Stimulated activated CD4-positive, alpha-beta T cell treated with anti-CD3 and anti-CD28 coated beads, Interleukin-15, amount 100 ng/mL, for 24 hours (primary cell): ENCODE measurements at places on chromosomes 12 and 14.

DNA sequence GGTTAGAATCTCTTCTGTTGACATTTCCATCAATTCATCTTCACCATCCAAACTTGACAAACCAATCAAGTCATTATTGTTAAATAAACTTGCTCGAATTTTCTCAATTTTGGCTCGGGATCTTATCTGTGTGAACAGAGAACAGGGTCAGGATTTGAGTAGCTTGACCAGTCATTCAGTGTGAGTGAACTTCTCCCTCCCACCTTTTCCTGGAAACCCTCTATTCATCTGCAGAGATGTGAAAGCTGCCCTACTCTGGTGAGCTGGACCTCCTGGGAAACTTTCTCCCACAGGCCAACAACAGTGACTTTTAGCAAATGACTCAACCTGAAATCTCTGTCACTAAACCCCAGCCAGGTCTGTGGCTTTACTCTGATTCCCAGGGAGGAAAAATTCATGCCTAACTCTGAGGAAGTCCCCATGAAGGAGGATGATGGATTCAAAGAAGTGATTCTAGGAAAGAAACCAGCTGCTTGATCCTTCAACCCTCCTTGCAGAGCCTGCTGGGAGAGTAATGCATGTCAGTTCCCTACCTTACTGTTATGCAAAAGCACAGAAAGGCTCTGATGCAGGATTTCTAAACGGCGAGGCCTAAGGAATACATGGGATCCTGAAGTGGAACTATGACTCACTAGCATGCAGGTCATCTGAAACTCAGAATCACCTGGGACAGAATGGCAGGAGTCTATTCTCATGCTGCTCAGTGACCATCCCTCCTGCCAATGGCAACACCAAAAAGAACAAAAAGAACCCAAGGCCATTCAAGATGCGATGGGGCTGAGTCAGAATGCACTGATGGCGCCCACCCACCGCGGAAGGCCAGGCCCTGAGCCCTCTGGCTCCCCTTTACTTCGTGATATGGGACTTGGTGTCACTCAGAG is 58.0 kb downstream of the TRAFD1 start:
- DNase-seq, result peak; percentile 44

DNA sequence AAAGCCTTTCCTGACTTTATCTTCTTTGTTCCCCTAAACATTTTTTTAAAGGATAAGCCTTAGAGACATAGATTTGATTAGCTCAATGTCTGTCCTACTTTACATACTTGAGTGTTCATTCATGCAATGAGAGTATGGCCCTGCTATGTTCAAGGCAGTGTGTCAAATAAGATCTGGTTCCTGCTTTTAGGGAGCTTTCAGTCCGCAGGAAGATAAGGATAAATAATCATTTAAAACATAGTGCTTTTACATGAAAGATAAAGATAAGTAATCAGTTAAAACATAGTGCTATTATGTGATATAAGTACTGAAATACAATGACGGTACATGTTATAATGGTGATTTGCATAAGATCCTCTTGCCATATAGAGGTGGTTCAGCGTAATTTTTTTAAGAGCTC is 378.3 kb upstream of the PRICKLE1 start:
- no peak for DNase-seq

DNA sequence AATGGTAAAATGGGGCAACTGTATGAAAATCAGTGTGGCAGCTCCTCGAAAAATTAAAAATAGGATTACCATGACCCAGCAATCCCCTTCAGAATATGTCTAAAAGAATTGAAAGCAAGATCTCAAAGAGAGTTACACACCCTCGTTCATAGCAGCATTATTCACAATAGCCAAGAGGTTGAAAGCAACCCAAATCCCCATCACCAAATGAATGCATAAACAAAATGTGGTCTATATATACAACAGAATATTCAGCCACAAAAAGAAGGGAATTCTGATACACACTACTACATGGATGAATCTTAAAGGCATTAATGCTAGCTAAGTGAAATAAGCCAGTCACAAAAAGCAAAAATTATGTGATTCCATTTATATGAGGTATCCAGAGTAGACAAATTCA is 27.2 kb downstream of the RAD52 start:
- no peak for DNase-seq

DNA sequence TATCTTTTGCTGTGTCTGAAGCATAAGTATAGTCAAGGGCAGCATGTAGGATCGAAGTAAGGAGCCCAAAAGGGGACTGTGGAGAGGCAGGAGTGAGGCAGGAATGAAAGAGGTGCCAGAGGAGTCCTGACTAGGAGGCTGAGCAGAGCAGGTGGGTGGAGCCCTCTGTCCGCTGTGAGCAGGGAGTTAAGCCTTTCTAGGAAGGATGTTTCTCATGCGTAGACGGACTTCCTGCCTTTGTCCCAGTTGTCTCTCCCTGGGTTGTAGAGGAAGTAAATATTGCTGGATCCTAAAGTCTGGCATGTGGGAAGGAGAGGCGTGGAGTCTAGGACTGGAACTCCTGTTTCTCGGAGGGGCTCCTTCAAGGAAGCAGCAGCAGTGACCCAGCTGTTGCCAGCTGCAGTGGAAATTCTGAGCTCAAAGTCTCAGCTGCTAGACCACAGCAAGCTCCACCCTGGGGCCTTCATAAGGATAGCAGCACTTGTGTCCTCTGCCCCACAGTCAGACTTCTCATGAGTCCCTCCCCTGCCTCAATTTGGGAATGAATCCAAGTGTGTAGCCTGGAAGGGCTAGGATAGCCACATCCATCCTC is 44.0 kb downstream of the RBMS2 start:
- peak; percentile 49 for DNase-seq

DNA sequence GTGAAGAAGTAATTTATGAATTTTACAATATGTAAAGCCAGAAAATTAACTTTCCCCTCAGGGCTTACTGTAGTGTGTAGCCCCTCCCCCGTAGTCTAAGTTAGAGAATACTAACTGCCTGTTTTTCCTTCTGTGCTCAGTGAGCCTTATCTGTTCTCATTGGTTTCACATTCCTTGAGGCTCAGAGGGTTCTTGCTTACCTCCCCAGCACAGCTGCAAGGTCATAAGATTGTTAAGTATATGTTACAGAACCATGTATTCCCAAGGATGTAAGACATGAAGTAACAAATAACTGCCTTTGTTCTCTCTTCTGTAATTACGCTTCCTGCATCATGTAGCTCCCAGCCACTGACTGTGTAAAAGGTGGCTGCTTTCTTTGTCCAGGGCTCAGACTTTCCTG is 1351.1 kb downstream of the TMEM121 start:
- DNase-seq, result no peak

GRCh38 chr12:41473441-41473840 is 285.3 kb downstream of the PDZRN4 start:
- DNase-seq, result no peak

DNA sequence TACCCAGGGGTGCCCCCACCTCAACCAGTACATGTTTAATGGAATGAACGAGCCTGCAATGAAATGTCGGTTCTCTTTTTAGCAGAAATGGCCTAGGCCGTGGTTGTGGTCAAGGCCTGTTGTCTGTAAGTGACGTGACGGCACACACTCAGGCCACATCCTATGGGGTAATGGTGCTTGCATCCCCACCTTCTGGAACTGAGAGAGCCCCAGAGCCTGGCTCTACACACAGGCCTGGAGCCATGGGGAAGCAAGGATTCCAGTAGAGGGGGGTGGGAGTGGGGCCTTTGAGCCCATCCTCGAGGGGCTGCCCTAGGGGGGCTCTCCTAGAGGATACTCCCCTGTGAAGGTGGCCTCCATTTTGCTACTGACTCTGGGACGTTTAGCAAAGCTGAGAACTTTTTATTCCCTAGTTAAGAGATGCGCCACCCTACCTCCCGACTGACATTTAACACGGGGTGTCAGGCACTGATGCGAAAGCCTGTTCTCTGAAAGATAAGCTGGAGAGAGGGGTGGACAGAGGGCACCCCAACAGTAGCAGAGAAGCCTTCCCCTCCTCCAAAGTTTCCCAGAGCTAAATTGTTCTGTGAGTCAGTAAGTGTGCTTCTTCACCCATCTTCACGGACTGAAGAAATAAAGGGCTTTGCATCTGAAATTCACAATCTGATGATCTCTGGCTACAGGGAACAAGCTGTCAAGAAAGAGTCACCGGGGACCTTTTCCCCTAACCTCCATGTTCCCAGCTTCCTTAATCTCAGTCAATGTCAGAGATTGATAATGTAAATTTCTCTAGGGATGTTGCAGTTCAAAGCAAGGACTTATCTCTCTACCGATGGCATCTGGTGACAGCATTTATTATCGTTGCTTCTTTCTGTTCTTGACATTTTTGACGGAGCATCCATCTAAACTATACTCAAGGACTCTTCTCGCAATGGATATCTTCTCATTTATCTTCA is 6.8 kb downstream of the RIN3 start:
- no peak for DNase-seq

DNA sequence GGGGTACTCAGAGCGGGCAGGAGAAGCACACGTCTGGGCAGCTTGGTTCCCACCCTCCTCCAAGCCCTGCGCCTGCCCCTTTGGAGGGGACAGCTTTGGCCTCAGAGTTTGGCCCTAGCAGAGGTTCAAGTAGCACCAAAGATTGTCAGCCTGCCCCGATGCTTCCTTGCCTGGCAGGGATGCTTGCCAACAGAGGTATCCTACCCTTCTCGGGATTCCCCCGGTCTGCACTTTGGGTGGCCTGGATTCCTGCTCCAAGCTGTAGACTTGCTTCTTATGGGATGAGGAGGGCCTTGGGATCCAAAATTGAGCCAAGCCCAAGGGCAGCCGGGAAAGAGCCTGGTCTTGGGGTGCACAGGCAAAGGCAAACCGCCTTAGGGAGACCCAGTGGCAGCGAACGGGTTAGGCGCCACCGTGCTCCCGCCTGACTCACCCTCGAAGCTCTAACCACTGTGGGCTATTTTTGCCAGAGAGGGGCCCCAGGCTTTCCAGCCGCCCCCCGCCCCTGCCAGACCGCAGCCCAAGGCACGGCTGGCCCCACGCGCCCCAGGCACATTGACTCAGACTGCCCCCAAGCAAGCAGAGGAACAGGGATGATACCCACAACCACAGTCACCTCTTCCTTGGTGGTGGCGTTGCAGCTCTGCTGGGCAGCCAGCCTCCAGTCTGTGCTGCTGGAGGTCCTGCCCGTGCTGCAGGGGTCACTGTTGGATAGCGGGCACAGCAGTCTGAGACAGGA is 847 bp upstream of the WNT10B start:
- peak; percentile 68 for DNase-seq

DNA sequence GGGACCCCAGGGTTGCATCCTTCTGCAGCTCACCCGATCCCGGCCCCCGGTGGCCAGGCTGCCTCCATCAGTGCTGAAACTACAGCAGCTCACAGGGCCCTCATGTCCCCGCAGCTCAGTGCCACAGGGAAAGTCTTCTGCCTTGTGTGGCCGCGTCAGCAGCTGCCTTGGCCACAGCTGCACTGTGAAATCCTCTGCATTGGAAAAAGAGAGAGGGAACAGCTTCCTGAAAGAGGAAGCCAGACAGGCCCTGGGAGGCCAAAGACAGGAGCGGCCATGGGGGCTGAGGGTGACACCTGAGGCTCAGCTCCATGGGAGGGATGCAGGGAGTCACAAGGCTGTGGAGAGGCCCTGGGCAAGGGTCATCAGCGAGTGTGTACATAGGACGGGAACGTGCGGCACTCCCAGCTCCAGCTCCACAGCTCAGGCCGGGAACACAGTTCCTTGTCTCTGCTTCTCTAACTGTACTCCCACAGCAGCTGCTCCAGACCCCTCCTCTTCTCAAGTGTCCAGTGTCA is 32.7 kb downstream of the PARP2 start:
- DNase-seq, result no peak

GRCh38 chr12:101074940-101075680 is 134.9 kb downstream of the SLC5A8 start:
- DNase-seq, result no peak

DNA sequence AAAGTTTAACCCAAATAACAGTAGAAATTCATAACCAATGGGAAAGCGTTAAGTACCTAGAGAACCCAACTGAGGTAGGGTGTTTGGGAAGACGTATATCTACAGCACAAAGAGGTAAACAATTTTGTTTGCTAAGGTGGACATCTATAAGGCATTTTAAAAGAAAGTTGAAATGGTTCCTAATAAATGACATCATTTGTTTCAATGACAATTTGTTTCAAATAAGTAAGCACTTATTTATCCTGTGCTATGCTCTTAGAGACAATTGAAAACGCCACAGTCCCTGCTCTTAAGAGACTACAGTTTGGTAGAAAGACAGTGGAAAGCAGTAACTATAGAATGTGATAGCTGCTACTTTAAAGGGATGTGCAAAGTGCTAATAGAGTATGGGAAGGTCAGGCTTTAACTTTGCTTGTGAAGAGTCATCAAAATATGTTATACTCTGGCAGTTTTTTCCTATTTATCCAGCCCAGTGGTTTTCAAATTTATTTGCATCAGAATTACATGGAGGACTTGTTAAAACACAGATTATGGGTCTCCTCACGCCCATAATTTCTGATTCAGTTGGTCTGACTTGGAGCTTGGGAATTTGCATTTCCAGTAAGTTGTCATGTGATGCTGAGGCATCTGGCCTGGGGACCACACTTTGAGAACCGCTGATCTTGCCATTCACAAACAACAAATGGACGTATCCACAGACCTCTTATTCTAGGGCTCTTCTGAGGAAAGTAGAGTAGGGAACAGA is 19.6 kb upstream of the SMCO2 start:
- DNase-seq, result no peak

DNA sequence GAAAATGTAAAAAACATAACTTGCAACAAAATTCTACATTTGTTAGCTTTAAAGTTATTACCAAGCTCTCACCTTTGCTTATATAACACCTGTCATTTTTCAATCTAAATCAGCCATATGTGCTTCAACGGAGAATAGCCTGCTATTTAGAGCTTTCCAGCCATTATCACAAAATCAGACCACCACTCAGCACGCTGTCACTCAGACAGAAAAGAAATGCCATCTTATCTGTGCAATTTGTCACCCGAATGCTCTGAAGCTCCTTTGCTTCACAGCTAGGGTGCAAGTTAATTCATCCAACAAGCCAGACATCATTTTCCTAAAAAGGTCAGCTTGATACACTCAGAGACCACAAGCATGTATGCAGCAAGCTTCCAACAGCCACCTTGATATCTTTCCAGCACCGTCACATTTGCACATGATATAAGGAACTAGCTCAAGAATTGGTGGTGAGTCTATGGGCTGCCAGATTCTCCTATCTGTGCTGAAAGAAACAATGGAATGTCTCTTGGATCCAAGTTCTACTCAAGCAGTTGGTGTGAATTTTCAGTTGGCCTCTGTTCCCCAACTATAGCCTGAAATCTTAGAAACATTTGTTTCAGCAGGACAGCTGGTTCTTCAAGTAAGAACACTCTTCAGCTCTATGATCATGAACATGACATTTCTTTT is 20.0 kb upstream of the IFNG-AS1 start:
- DNase-seq, result no peak

DNA sequence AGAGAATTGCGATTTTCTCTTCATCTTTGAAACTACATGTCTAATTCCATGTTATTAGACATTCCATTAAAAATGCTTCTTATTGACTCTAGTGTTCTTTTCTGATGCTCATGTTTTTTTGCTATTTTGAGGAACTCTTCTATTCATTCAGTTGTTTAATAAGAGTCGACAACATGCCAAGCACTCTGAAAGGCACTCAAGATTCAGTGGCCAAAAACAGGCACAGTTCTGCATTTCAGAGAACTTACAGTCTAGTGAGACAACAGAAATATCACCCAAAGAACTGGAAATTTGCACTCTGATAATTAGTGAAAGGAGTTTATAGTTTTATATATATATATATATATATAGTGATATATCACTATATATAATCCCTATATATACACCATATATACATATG is 111.7 kb downstream of the TSHR start:
- DNase-seq, result no peak
